ENCODE measurements at places on chromosomes 12 and 14.

- no peak for DNase-seq
Observed at GRCh38 chr12:94078138-94078723, 70.1 kb upstream of the PLXNC1 start.

- no peak for DNase-seq
Observed at GRCh38 chr14:64059454-64060198, 206.8 kb downstream of the SYNE2 start.

GRCh38 chr12:60165781-60166180 lies 570.0 kb downstream of the SLC16A7 start:
- no peak for DNase-seq

GRCh38 chr12:50017641-50018040 lies 7.7 kb downstream of the RACGAP1 start:
- DNase-seq = no peak

- DNase-seq = no peak
Observed at GRCh38 chr12:19639781-19640415, 200.6 kb downstream of the AEBP2 start.

- peak; percentile 48 for DNase-seq
Observed at GRCh38 chr12:128829861-128830504, 6.2 kb upstream of the SLC15A4 start.

DNA sequence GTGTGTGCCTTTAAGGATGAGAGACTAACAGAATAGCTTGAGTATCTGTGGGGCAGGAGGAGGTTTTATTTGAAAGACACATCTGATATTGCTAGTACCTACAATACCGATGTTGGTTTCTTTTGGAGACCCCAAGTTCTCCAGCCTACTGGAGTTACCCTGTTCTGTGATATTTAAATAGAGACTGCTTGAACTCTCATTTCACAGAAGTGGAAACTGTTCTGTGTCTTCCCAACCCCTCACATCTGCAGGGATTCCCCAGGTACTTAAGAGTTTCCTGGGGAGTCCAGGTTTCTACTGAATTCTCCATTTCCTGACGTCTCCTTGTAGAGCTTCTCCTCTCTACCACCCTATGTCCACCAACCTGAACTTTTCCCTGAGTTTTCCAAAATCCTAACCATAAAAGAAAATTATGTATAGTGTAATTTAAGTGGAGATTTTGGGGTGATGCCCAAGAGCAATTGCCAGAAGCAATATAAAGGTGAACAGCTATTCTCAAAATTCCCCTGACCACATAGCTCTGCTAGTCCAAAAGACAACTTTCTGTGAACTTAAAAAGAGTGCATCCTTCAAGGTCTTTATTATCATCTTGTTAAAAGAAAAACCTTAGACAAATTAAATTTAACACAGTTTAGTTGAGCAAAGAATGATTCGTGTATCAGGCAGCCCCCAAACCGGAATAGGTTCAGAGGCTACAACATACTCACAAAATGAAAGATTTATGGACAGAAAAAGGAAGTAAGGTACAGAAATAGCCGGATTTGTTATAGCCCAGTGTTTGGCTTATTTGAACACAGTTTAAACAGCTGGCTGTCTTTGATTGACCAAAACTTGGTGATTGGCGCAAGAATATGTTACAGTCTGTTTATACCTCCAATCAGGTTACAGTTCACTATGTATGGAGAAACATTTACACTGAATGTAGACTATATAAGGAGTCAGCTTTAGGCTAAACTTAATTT lies 373.4 kb downstream of the NUAK1 start:
- DNase-seq = no peak

GRCh38 chr14:89983375-89983774 lies 27.6 kb downstream of the TDP1 start:
- no peak for DNase-seq

- no peak for DNase-seq
Observed at GRCh38 chr12:29505122-29505521, 7.6 kb upstream of the OVCH1 start.

DNA sequence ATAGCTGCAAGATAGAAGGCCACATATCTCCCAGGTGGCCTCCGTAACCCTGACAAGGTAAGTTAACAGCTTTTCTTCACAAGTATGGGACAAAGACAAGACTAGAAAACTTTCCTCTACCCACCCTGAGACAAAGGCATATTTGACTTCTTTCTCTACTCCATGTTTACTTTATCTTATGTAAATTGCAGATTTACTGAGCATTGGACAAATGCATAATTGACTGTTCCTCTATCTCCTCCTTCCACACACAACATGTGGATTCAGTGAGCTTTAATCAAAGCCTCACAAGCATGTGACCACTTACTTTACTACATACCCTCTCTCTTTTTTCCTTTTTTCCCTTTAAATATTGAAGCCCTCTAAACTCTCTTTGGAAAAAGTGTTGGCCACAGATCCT lies 289.1 kb upstream of the TMTC1 start:
- no peak for DNase-seq
